Right renal pelvis (tissue), 4 donors: ENCODE measurements at places on chromosomes 3 and 15.

- no peak for DNase-seq
These were observed 203.3 kb upstream of the IL12A start for GRCh38 chr3:159785273-159785708.

- no peak for DNase-seq
These were observed 36.6 kb downstream of the ATP11B start for GRCh38 chr3:182829761-182830405.

GRCh38 chr3:72421126-72421525 is 427.1 kb downstream of the SHQ1 start:
- DNase-seq, result no peak

DNA sequence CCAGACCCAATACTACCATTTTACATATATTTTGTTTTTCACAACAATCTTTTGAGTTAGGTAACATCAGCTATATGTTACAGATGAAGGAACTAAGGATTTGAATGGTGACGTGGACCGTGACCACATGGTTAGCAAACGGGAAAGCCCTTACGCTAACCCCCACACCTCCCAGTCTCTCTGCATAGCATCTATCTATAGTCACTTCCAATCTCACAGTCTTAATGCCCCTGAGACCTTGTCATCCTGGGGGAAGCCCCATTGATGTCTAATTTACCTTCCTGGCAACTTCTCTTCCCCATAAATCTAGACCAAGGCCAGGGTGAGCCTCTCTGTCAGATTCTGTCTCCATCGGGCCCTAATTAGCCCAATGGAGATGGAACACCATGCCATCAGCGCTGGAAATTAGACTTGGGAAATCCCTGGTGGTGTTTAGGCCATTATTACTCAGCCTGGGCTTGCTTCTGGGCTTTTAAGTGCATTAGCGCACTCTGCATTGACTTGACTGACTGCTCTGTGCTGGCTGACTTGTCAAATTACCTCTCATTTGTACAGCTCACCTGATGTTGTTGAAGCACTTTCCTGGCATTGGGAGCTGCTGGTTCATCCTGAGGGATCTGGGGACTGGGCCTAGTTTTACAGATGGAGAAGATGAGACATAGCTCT is 34.0 kb upstream of the SH3GL3 start:
- DNase-seq, result no peak

GRCh38 chr15:31295658-31296057 is 31.0 kb upstream of the KLF13 start:
- DNase-seq, result no peak
